ENCODE measurements at places on chromosomes 7 and 10.

- no peak for DNase-seq
These were observed 205.0 kb downstream of the TFEC start for GRCh38 chr7:115825456-115826115.

DNA sequence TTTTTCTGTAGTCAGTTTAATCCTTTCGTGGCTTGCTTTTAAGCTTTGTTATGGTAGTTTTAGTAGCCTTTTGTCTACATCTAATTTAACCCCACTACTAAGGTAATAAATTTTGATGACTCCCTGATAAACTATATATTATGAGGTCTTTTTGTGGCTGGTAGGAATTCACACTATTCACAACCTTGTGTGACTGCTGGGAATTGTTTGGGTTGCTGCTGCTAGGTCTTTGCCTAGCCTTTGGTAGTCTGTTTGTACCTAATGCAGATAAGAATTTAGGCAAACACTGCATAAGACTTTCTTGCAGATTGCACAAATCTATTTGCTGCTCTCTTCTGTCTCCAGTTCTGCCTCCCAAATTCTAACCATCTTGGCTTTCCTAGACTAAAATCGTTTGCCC, 58.3 kb downstream of the SHOC2 start:
- no peak for DNase-seq

- peak; percentile 41 for DNase-seq
These were observed 413.5 kb downstream of the NRG3 start for GRCh38 chr10:82288461-82288881.

DNA sequence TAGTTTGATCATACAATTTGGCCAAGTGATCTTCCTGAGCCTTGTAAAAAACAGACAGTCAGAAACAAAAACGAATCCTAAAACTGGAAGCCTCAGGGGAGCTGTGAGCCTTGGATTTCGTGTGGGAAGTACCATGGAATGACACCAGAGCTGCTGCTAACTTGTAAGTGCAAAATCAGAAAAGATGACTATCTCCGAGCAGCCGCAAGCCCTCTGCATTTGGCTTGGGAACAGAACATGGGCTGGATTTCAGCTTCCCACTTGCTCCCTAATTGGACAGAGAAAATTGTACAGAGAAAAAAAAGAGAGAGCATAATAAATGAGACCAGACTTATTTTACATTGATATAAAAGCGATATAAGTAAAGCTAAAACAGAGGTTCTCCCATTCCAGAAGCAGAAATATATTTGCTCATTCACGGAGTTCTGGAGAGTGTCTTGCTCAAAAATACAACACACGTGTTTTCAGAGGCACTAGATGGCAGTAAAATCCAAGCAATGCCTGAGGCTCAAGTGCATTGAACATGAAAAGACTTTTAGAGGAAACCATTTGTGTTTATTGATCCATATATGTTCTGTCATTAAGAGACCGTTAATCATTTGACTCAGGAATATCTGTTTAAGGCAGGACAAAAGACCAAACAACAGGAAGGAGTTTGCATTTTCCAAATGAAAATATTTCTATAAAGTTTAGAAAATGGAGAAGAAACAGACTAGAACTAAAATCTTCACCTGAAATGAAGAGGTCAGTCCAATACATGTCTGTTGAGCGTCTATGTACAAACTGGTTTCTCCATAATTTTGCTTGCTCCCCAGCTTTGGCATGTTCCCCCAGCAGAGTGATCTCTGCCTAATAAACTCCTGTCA, 78.3 kb upstream of the SLC26A5 start:
- DNase-seq, result peak; percentile 64

DNA sequence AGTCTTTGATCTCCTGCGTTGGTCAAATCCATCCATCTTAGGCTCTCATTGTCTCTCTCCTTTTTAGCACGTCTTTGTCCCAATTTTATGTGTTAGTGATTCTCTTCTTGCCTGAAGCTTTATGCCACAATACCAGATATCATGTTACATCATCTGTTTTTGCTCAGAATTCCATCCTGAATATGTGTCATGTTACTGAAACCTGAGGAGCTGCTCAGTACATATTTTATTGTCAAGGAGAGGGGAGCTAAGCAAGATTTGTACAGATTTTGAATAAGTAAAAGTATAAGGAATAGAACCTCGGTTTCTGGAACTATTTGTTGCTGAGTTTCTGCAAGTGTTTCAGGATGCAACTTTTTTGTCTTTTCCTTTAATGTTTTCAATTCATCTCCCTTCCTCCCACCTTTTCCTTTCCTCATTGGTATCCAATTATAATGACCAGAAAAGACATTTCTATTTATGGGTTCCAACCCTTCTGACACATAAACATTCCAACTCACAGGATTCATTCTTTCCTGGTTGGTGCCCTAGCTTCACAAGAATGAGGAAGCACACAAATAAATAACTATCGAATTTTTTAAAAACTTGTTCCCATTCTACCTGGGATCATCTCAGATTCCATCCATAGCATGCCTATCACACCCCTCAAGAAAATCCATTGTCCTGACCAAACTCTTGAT, 291.8 kb downstream of the CRPPA start:
- DNase-seq, result no peak

DNA sequence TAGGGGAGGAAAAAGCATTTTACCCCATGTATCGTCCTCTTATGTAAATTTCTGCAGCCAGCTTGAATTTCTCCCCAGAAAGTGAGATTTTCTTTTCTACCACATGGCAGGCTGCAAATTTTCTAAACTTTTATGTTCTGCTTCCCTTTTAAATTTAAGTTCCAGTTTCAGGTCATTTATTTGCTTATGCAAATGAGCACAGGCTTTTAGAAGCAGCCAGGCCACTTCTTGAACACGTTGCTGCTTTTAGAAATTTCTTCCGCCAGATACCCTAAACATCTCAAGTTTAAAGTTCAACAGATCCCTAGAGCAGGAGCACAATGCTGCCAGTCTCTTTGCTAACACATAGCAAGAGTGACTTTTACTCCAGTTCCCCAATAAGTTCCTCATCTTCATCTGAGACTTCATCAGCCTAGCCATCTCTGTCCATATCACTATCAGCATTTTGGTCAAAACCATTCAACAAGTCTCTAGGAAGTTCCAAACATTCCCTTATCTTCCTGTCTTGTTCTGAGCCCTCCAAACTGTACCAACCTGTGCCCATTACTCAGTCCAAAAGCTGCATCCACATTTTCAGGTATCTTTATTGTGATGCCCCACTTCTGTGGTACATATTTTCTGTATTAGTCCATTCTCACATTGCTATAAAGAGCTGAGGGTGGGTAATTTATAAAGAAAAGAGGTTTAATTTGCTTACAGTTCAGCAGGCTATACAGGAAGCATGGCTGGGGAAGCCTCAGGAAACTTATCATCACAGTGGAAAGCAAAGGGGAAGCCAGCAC, 16.3 kb downstream of the EZH2 start:
- no peak for DNase-seq

- no peak for DNase-seq
These were observed 50.0 kb downstream of the TRUB1 start for GRCh38 chr10:114987995-114988394.

DNA sequence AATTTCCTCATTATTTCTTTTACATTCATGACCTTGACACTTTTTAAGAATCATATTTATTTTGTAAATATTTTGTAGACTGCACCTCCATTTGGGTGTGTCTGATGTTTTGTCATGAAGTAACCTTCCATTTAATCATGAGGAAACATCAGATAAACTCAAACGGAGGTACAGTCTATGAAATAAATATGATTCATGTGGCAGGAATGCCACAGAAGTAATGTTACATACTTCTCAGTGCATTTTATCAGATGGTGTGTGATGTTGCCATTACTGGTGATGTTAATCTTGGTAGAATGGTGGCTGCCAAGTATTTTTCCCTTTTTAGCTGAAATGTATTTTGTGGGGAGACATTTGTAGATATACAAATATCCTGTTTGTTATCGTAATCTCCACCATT, 64.9 kb downstream of the ZNF37A start:
- DNase-seq, result no peak

DNA sequence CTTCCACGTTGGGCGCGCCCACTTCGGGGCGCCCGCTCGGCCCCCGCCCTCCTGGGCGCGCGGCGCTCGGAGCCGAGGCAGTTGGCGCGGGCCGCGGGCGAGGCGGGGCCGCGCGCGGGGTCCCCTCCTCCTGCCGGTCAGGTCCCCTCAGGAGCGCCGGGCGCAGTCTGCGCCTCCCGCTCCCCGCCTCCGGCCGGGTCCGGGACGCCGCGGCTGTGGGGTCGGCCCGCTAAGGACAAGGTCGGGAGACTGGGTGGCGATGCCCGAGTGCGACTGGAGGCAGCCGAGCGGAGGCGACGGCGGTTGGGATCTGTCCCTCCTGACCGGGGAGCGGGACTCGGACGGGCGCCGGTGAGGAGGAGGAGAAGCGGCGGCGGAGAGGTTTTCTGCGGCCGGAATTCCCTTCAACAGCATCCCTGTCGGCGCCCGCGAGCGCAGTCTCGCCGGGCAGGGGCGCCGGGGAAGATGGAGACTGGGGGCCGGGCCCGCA, at the start of gene ATRNL1:
TSS of gene ATRNL1 (plus strand) at position 80 of the 490 bp plus-strand sequence. CDS start at position 466, 386 bp downstream.
- DNase-seq, result peak; percentile 77

GRCh38 chr10:92082583-92083280, 159.2 kb downstream of the BTAF1 start:
- DNase-seq, result no peak

DNA sequence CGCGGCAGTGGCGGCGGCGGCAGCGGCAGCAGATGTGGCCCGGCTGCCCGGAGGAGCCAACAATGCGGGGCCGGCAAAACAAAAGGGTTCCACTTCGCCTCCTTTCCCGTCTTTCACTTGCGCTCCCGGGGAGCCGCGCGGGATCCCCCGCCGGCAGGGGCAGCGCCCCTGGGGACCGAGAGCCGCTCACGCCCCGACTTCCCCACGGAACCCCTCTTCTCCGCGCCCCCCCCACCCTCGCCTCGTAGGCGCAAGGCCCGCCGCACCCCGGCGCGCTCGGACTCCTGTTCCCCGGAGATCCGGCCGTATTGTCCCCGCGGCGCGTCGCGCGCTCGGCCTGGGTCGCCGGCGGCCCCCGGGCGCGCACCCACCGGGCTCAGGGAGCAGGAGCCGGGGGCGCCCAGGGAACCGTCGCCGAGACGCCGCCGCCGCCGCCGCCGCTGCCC, 854 bp downstream of the CTBP2 start:
- DNase-seq, result peak; percentile 38

DNA sequence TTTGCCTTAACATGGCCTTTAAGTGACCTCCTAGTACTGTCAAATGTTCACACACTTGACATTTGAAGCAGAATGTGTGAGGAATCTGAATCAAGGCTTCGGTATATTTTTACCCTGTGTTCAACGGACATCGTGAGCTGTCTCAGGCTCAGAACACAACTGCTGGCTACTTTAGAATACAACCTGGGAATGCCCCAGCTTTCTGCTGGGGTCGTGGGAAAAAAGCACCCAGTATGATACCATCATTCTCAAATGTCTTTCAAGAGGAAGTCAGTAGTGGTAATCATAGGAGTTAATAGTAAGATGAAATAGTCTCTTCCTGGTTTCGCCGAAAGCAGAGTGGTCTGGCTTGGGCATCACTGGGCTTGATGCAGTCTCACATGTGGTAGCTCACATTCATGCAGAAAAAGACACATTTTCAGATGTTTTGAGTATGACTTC, 67.2 kb downstream of the CREB5 start:
- no peak for DNase-seq

DNA sequence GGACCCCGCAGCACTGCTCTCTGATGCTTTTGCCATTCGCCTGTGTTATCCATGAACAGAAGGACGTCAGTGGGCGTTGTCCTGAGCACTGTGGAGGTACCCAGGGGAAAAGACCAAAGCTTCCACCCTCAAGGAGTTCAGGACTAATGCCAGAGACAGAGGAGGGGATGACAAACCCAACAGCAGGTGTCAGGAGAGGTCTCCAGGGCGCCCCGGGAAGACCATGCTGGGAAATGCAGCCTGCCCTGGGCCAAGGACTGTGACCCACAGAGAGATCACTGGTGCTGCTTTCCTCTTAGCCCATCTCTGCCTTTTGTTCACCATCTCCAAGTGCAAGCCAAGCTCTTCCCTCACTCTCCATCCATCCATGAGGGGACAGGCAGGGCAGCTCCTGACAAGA, 166.8 kb upstream of the PFKP start:
- no peak for DNase-seq

- DNase-seq, result no peak
These were observed 169.5 kb downstream of the TMEM26 start for GRCh38 chr10:61283481-61284221.

DNA sequence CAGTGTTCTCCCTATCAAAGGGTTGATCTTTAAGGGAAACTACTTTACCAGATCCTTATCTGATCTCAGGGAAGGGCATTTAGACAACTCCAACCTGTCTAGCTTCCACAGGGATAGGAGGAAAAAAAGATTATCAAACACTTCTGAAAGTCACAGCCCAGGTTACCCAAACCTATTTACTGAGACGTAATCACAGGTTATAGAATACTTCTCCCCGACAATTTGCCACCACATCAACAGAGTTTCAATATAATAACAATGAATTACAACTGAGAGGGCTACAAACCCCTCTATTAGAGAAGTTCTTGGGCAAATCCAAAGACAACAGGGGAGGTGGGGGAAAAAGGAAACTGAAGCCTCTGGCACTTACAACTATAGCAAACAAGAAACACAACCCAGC, 26.3 kb downstream of the CFAP70 start:
- no peak for DNase-seq

GRCh38 chr7:95660023-95660434, 63.7 kb upstream of the PDK4 start:
- no peak for DNase-seq

DNA sequence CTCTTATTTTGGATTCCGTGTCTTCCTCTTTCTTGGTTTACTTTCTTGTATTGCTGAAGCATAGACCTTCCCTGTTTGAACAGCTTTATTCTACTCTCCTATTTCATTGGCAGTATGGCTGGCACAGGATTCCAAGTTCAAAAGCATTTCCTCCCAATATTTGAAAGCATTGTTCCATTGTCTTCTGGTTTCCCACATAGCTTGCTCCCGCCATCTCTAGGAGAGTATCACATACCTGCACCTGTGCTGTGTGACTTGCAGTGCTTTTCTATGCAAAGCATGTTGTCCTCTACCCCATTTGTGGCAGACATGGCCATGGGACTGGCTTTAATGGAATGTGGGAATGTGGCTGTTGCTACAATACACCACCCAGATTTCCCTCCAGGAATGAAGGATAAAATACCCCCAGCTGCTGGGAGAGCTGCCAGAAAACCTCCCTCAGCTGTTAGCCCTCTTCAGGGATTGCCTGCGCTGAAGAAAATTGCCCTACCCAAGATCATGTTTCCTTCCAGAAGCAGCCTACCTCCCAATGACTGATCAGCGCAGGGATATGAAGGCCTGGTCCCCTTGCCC, 6.9 kb upstream of the MYOF start:
- DNase-seq, result no peak

DNA sequence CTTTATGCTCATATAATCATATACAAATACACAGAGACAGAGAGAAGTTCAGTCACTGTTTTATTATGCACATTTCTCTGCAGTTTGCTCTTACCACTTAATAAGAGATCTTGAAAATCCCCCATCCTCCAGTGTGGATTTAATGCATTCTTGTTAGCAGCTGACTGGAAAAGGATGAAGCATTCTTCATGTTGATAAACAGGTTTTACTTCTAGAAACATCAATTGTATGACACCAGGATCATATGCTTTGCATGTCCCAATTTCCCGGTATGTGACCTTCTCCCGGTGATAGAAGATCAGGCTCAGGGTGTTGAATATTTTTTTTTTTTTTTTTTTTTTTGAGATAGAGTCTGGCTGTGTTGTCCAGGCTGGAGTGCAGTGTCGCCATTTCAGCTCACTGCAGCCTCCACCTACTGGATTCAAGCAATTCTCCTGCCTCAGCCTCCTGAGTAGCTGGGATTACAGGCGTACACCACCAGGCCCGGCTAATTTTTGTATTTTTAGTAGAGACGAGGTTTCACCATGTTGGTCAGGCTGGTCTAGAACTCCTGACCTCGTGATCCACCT, 6.2 kb upstream of the CREB3L2 start:
- DNase-seq, result no peak

GRCh38 chr10:101629837-101630632, 41.9 kb downstream of the DPCD start:
- DNase-seq, result no peak

All from ACHN (cell line).